ENCODE measurements at places on chromosomes 1 and 21.

GRCh38 chr1:240122639-240123613, 31.2 kb downstream of the FMN2 start:
- no peak for DNase-seq

GRCh38 chr1:85743814-85744213, 35.6 kb upstream of the ZNHIT6 start:
- no peak for DNase-seq

DNA sequence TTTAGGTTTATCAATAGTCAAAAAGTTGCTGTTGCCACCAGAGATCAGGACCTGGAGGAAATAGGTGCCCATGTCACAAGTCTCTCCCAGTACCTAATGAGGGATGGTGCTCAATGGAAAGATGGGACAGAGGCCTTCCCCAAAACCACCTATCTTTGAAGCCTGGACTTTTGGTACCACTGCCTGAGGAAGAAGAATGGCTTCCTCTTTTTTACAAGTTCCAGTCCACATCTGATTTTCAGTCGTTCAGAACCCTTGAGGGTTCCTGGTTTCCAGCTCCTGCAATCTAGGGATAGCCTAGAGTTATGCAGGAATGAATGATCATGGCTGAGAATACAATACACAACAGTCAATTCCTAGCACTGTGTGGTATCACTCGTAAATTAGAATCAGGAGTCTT, 5.7 kb downstream of the CATSPERE start:
- DNase-seq = no peak

DNA sequence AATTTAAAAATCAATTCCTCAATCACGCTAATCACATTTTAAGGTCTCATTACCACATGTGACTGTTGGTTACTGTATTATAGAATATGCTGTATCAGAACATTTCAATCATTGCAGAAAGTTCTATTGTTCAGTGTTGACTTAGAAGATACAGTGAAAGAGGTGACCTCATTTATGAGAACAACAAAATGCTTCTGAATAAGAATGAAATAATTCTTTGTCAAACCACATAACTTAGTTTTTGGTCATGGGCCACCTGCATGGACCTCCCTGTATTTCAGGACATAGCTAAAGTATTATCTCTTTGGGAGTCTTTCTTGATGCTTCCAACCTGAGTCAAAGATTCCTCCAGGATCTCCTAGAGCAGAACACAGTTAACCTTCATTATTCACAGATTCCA, 22.3 kb downstream of the MFSD2A start:
- DNase-seq = no peak

DNA sequence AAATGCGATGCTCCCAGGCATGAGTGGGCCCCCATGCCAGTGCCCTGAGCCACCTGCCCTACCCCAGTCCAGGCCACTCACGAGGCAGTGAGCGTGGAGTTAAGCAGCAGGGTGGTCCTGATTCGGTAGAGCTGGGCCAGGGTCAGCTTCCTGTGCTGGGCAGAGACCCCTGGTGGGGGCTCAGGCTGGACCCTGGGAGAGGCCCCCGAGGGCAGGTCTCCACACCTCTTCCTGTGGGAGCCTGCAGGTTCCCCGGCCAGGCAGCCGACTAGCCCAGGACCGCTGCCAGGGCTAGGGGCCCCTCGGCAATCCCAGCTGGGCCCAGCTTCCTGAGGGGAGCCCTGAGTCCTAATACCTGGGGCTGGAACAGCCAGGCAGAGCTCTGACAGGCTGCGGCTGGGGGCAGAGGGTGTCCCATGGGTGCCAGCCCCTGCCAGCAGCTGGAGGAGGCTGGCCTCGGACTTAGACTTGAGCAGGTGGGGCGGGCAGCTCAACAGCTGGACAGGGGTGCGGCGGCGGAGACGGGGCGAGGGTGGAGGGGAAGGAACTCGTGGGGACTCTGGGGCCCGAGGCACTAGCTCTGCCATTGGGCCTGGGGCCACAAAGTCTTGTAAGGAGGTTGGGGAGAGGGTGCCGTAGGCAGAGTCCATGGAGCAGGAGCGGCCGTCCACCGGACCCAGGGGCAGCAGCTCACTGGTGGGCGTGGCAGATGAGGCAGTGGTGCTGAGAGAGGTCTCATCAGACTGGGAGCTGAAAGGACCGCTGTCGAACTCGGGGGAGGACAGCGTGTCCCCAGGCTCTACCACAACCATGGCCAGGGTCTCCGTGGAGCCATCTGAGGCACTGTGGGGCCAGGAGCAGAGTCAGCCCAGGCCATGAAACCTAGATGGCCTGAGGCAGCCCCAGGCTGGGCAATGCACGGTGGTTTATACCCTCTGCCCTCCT, 2.0 kb upstream of the TNFRSF25 start:
- DNase-seq = no peak

All from hematopoietic multipotent progenitor cell treated with erythropoietin and hydrocortisone succinate and interleukin-3 and kit ligand, for 8 days (in vitro differentiated cells).